ENCODE measurements at places on chromosomes 1 and 21.

DNA sequence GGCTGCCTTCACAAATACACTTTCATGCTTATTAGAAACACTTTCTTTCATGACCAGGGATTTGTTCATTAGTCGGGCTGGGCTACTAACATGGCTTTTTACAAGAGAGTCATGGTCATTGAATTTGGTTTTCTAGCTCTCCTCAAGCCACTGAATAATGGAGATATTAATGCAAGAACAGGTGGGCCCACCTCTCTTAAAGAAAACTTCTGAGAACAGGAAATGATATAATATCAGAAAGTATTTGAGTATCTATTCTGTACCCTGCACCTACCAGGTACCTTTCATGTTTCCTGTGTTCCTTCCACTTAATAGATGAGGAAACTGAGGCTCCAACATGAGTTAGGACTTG, 90.0 kb downstream of the TRABD2B start:
- DNase-seq: no peak

DNA sequence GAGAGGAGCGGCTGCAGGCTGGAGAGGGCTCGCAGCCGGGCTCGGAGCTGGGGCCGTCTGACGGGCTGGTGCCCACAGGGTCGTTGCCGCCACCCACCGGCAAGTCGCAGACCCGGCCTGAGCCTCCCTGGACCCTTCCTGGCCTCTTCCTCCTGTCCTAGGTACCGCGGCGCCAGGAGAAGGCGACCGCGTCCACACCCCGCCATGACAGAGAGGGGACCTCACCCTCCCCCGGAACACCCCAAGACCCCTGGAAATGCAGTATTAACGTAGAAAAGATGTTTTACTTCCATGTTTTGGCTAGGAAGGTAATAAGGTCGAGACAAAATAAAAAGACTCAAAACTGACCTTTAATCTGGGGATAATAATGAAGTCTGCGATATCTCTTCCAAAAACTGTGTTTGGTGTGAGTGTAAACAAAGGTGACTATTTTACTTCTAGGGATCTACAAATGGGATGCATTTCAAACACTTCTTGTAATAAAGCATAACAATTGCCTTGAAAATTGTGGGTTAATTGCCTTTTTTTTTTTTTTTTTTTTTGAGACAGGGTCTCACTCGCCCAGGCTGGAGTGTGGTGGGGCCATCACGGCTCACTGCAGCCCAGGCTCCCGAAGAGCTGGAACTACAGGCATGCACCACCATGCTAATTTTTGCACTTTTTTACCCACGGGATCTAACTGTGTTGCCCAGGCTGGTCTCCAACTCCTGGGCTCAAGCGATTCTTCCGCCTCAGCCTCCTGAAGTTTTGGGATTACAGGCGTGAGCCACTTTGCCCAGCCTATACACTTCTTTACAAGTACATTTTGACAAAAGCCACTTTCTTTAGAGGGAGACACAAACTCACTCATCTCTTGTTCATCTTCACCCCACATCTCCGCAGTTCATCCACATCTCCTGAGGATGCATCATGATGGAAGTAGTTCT, 838 bp upstream of the RSRP1 start:
- DNase-seq: no peak

DNA sequence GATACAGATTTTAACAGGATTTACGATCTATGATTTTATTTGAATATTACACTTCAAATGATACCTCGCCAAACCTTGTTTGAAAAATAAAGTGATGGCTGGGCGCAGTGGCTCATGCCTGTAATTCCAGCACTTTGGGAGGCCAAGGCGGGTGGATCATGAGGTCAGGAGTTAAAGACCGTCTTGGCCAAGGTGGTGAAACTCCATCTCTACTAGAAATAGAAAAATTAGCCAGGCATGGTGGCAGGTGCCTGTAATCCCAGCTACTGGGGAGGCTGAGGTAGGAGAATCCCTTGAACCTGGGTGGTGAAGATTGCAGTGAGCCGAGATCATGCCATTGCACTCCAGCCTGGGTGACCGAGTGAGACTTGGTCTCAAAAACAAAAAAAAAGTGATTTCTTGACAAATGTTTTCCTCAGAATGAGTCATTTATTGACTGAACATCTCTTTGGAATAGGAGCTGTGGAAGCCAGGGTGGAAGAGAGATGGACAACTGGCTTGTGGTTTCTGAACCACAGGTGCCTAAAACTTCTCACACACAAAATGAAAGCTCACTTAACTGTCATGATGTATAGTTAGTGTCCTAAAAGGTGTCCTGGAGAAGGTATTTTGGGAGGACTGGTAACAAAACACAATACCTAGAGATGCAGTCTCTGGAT, 11.9 kb downstream of the PKNOX1 start:
- no peak for DNase-seq

DNA sequence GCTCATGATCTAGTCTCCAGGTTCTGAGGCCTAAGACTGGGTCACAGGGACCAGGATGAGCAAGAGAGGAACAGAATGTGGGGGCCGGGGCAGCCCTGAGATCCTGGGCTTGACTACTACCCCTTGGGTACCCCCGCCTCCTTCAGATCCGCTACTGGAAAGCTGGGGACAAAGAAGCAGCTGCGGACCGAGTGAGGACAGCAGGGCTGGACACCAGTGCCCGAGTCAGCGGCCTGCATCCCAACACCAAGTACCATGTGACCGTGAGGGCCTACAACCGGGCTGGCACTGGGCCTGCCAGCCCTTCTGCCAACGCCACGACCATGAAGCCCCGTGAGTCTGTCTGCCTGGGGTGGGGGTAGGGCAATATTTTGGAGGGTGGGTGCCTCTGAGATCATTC, 12.5 kb downstream of the TMEM81 start:
- no peak for DNase-seq

DNA sequence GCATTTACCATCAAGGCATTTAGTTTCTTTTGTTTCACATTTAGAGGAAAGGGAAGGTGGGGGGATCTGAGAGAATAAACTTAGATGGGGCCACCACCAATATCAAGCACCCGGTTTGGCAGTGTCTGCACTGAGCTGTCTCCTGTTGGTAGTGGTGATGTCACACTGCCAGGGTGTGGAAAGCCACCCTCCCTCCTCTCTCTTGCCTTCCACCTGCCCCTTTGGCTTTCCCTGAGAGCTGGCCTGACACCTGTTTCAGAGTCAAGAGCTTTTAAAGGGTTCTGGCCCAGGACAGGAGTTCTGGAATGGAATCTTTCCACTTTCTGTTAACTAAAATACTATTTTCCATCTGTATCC, 13.4 kb downstream of the ATF3 start:
- DNase-seq: no peak

DNA sequence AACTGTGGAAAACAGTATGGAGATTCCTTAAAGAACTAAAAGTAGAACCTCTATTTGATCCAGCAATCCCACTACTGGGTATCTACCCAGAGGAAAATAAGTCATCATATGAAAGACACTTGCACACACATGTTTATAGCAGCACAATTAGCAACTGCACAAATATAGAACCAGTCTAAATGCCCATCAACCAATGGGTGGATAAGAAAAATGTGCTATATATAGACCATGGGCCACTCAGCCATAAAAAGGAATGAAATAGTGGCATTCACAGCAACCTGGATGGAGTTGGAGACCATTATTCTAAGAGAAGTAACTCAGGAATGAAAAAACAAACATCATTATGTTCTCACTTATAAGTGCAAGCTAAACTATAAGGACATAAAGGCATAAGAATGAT, 105.0 kb upstream of the PGBD5 start:
- DNase-seq: no peak

- DNase-seq: no peak
Measured at GRCh38 chr1:185964946-185965345, 230.8 kb downstream of the HMCN1 start.

DNA sequence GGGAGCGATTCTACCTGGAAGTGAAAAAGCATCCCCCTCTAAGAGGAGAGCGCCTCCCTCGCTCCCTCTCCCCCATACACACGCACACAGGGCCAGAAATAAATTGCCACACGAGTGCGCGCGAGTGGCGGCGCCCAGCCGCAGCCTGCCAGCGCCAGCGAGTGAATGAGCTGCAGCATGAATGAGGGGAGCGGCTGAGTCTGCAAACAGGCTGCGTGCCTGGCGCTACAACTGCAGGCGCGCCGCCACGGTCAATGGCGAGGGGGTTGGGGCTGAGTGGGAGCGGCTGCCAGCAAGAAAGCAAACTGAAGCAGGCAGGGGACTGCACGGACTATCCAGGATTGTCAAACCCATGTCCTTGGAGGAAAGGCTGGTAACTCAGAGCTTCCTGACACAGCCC, 2.2 kb downstream of the CAMK1G start:
- no peak for DNase-seq

- no peak for DNase-seq
Measured at GRCh38 chr1:241963722-241964121, 6.2 kb downstream of the BECN2 start.

- no peak for DNase-seq
Measured at GRCh38 chr1:51928896-51929295, 50.4 kb upstream of the NRDC start.

GRCh38 chr1:191256917-191257316, 779.3 kb upstream of the BRINP3 start:
- DNase-seq: no peak

DNA sequence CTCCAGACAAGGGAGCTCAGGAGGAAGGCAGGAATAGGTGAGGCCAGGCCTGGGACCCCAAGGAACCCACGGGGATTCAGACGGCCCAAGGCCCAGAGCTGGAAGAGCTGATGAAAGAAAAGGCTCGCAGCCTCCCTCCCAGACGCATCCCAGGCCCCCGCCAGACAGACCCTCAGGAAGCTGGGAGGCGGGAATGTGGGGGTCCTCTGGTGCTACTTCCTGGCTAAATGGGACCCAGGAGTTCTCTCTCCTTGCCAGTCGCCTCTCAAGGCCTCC, 430 bp downstream of the FBXO2 start:
- DNase-seq: no peak

DNA sequence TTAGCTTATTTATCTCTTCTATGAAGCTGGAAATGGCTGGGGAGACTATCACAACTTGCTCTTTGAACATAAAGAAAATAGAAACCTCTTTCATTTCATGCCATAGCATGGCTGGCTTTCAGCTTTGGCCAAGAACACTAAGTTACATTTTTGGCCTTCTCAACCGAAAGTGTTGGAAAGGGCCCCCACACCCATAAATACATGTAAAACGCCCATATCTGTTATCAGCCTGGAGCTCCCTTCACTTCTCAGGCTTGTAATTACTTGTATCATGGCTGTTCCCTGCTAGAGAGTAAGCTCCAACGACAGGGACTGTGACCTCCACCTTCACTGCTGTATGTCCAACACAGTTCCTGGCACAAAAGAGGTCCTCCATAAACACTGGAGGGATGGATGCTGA, 12.7 kb upstream of the EIF4G3 start:
- no peak for DNase-seq

All from naive thymus-derived CD8-positive, alpha-beta T cell (primary cell).